ENCODE measurements at places on chromosomes 3 and 15.

- no peak for DNase-seq
Measured at GRCh38 chr3:59442046-59442445, 392.2 kb upstream of the CFAP20DC start.

DNA sequence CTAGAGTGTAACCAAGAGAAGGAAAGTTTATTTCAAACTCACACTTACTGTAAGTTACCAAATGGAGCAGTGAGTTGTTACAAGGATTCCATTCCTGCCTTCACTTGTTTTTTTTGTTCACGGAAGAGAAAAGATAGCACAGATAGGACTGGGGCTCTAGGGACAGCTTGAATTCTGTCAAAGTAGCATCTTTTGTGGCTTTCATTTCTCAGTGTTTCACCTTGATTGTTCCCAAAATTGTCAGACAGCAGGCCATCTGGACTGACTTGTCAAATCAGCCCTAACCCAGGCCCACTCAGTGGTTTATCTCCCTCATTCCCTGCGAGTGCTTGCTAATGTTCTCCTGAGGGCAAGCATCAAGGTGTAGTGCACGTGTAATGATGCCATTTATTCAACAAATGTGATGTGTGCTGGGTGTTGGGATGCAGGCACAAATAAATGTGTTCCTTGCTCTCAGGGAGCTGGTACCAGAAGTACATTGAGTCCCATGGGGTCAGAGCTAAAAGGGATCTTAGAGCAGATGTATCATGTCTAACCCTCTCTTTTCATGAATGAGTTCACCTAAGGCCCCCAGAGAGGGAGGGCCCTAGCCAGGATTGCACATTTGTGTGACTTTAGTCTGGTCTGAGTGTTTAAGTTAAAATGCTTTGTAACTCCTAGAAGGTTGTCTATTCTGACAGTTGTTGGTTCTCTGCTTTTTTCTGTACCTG, 49.1 kb downstream of the PDHB start:
- no peak for DNase-seq

GRCh38 chr3:146092230-146092629, 68.8 kb downstream of the PLOD2 start:
- no peak for DNase-seq

DNA sequence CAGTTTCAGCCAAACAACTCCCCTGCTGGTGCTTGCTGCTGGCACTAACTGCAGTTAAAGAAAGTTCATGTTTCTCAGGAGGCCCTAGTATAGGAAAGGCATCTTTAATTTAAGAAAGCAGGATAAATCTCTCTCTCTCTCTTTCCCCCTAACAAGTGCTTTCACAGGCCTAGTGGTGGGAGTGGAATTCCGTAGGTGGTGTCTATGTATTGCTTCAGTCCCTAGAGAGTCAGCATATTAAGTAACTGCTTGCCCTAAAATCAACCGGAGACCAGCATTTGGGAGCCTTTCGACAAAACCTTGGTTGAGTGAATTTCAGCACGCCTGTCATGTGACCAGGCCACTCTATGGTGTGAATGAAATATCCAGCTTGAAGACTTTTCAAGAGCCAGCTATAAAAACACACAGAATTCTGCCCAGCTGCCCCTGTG, 169.2 kb upstream of the TGFBR2 start:
- no peak for DNase-seq

DNA sequence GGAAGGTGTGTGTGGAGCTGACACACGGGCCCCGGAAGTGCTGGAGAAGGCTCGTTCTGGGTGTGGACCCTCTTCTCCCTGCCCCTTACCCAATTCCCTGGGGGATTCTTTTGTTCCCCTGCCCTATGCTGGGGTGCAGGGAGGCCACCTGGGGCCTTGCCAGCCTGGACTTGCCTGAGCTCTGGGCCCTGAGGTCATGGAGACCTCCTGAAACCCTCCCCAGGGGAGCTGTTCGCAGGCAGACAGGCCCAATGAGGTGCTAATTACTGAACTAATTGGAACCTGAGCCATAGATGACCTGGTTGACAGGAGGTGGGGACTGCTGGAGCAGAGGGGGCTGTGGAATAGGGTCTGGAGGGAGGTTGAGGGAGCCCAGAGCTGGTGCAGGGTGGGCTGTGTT, 9.4 kb upstream of the C15orf39 start:
- DNase-seq: no peak

DNA sequence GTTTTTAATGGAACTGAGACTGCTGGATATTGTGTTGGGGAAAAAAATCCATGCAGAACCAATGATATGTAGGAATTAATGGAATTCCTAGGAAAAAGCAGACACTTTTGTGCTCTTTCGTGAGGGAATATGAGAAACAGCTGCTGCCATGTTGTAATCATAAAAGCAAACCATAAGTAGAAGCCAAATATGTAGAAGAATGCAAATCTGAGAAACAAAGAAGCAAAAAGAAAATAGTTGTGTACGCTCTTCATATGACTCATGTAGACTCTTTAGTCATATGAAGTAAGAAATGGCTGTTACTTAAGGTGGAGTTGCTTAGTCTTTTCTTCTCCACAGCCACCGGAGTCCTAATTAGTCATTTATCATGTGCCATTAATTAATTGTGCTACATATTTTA, 298.6 kb upstream of the ZNF717 start:
- no peak for DNase-seq

- no peak for DNase-seq
Measured at GRCh38 chr15:33580526-33580925, 269.8 kb downstream of the RYR3 start.

- no peak for DNase-seq
Measured at GRCh38 chr3:104646196-104646595, 720.5 kb upstream of the ALCAM start.

GRCh38 chr3:159987291-159987711, 1.3 kb upstream of the IL12A start:
- DNase-seq: no peak

GRCh38 chr15:94306700-94307650, 75.6 kb downstream of the MCTP2 start:
- DNase-seq: peak; percentile 41

GRCh38 chr3:50924638-50925037, 249.9 kb downstream of the DOCK3 start:
- no peak for DNase-seq

- DNase-seq: no peak
Measured at GRCh38 chr3:124784686-124785382, 54.6 kb downstream of the UMPS start.

GRCh38 chr3:7368597-7368996, 507.7 kb downstream of the GRM7 start:
- no peak for DNase-seq

DNA sequence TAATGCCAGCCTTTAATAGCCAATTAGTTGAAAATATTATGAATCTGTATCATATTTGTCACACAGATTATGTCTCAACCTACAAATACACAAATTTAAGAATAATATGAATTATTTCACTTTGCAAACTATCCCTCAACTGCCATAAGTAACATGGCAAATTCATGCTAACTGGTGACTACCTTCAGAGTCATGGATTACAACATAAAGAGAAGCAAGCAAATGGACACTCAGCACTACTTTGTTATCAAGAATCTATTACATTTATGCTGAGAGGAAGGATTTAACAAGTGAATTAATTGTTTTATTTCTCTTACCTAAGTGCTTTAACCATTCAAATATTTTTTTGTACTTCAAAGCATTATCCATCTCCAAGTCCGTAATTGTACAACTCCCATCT, 103.1 kb upstream of the BCL6 start:
- no peak for DNase-seq

DNA sequence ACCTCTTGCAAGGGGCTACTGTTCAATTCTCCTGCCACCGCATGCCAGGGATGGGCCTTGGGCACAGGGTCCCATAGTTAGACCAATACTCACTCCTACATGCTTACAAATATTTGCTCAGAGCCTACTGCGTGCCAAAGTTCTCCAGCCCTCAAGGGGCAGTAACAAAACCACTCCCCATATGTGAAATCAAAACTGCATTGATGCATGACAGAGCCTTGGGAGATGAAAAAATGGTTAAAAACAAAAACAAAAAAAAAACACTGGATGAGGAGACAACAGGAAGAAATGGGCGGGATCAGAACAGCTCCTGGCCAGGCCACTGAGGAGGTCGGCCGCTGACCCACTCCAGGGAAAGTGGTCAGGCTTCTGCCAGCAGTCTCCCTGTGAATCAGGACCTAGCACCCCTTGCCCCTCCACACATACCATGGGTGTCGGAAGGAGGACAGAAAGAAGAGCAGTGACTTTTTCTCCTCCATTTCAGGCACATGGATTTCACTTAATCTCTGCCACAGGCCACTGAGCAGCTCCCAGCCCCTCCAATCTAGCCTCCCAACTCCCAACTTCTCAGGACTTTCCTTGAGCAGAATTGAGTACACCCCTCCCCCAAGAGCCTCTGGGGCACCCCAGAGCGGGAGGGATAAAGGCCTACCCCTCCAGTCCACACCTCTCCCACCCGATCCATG, 2.8 kb downstream of the PLXNB1 start:
- no peak for DNase-seq

DNA sequence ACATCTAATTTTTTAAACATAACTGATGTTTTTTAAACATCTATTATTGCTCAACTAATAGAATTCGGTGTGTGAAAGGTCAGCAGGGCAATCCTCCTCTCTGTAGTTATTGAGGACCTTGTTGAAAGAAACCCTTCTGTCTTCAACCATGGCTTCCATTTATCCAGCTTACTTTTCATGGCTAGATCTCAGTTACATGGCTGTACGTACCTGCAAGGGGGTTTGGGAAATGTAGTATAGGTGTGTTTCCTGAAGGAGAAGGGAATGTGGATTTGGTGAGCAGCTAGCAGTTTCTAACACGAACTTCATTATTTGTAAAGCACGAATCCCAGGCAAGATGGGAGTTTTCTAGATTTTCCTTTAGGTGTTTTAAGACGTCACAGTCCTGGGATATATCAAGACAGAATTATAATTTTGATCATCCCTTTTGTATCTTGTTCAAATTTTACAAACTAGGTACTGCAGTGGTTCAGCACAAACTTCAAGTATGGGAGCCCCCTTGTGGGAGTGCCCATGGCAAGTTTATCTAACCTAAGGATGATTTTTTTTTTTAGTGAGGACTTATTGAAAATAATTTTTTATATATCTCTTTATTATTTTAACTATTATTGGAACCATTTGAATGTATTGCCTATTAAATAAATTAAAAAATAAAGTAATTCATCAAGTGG, 41.6 kb downstream of the FBXL2 start:
- no peak for DNase-seq

DNA sequence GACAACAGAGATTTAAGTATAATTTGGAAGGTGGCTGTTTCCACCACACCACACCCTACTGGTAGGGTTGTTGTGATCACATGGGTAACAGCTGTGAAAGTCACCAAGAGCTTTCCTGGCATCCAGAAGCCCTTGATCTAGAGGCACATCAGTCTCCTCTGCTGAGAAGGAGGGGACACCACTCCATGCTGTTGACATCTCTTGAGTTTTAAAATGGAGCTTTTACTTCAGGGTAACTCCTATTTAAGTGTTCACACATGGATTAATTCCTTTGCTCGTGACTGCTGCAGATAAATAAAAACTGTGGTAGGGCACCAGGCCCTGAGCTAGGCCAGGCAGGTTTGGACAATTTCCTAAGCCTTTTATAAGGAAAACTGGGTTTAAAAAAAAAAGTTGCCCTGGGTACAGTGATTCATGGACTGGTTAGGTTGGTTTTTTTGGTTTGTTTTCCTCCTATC, 7.5 kb downstream of the EXOSC7 start:
- DNase-seq: no peak

GRCh38 chr3:58924578-58924977, 125.2 kb downstream of the CFAP20DC start:
- no peak for DNase-seq

DNA sequence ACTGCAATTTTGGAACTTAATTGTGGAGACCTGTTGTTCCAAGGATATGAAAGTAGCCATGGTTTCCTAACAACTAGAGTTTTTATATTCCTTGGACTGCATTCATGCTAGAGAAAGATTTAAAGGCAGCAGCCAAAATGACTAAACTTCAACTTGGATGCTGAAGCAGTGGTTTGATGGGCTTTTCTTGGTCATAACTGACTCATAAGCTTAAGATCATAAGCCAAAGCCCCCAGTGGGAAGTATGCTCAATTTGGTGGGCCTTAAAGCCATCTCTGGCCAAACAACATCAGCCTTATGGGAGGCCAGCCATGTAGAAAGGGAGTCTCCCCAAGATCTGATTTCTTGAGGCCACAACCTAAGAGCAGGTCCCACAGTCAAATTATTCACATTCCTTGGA, 80.2 kb downstream of the ZNF280D start:
- no peak for DNase-seq

GRCh38 chr15:74655424-74655823, 39.8 kb downstream of the CLK3 start:
- DNase-seq: no peak

GRCh38 chr3:99915906-99916432, 98.3 kb downstream of the CMSS1 start:
- no peak for DNase-seq

- no peak for DNase-seq
Measured at GRCh38 chr3:142958707-142959106, 4.8 kb downstream of the PAQR9 start.

DNA sequence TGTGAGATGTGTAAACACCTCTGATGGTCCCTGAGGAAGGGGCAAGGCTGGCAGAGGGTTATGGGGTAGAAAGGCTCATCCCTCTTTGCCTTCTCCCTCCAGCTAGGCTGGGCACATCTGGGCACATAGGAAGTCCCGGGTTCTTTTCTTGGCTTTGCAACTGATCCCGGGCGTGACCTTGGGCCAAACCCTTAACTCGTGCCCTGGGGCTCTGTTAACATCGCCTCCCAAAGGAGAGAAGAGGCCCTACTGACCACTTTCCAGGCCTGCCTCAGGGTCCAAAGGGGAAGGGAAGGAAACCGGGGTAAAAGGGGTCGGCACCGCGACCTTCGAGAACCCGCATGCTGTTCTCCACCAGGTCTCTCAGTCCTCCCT, 549 bp downstream of the C3orf18 start:
- no peak for DNase-seq

- DNase-seq: no peak
Measured at GRCh38 chr3:148021381-148021780, 612.2 kb downstream of the ZIC1 start.

DNA sequence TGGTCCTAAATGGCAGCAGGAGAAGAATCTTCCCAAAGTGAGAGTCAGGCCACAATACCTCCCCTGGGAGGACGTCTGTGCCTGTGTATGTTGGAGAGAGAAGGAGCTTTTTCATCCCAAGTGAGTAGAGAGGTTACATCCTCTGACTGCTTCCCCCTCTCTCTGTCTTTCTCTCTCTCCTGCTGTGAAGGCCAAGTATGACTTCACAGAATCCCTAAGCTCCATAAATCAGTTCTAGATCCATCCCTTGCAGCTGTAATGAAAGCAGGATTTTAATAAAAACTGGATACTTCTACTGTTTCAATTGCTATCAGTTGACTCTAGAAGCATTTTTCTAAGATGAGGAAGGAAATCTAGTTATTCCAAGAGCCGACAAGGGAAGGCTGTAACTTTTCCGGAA, 389.1 kb upstream of the PROK2 start:
- DNase-seq: no peak

DNA sequence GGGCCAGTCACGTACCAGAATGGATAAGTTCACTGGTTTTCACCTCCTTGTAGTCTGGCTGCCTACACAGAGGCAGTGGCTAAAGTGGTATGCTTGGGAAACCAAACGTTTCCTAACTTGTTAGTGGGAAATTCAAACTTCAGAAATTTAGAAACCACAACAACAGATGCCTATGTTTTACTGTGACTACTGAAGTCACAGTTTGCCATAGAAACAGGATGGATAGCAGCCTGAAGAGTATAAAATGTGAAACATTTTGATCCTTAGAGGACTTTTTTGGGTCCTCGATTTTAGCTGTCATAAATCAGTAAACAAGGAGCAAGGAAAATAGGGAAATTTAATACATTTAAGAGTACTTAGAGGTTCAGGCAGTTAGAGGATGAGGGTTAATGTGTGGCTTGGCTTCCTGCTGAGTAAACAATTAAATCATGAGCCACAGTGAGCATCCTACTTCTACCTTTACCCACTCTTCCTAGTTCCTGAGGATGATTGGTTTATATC, 48.6 kb downstream of the CMSS1 start:
- peak; percentile 21 for DNase-seq

Data from CD4-positive, alpha-beta T cell treated with Interleukin-4 for 4 hours (primary cell).